Endothelial cell (in vitro differentiated cells): ENCODE measurements at places on chromosomes 3 and 15.

DNA sequence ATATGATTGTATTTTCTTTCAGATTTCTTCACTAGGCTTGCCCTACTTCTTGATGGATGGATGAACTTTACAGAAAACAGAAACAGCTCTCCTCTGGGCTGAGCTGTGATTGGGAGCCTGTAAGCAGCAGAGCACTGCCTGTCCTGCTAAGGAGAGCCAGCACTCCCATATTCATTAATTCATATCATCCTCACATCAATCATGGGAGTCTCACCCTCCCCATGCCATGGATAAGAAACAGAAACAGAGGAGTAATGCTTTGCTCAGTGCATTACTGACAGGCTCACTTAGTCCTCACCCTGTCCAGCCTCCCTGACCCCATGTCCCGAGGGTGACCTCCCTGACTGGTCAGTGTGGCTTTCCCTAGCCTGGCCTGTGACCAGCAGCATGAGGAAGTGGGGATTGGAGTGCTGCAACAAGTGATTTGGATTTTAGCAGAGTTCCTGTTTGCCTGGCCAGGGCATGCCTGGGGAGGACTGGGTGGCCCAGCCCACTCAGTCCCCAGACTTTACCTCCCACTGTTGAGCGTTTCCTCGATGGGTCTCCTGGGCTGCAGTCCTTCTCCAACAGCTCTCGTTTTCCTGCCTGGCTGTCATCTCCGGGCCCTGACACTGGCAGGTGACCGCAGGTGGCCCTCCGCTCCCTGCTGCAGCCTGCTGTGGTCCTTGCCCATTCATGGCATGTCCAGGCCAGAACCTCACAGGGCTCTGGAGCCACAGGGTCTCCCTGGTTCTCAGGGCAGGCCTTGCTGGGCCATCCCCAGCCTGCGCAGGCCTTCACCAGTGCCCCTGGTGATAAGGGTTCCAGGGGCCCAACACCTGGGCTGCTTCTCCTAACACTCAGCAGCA is 1.3 kb upstream of the TMIE start:
- no peak for DNase-seq

DNA sequence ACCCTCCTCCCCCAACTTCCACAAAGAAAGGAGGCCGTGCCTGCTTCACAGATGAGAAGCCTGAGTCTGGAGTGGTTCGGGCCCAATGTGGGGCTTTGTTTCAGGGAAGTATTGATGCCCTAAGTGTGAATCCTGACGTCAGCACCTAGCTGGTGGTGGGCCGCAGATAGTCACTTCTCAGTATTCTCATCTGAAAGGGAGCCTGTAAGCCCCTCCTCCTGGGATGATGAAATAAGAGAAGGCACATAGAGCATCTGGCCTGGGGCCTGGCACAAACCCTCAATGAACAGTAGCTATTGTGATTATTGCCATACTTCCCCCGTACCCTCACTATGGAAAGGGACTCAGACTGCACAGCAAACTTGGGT is 24.8 kb downstream of the LINGO1 start:
- DNase-seq: no peak

DNA sequence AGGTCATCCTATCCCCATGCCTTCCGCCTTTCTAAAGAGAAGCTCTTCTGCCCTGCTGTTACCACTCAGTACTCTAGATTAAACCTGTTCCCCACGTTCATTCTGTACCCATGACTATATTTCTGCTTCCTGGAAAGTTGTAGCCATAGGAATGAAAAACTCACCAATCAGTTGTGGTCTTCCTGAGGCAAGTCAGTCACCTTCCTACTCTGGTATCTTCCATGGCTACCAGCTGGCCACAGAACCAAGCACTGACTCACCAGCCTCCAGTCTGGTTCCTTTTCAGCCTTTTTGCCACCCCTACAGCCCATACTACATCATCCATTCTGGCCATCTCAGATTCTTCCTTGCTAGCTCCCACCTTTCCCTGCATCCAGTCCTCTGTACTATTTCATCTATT is 46.4 kb downstream of the TMEM44 start:
- DNase-seq: no peak

DNA sequence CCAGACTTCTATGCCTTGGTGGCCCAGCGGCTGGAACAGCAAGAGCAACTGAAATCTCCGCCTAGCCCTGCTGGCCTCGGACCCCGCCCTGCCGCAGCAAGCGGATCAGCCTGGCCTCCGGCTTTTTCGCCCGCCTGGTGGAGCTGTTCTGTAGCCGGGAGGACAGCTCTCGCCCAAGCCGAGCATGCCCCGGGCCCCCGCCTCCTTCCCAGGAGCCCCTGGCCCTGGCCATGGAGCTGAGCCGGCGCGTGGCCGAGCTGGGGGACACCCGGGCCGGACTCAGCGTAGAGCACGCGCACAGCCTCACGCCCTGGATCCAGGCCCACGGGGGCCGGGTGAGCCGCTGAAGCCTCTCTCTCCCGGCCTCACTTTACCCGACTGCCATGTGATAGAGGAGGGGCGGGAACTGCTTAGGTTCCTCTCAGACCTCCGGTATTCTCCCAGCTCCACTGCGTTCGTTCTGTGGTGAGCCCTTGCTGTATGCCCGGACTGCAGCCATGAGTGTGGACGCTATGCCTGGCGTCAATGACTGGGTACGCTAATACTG is 24.1 kb upstream of the MRPL3 start:
- peak; percentile 26 for DNase-seq

GRCh38 chr3:110733045-110733444 is 338.6 kb upstream of the NECTIN3 start:
- no peak for DNase-seq

GRCh38 chr3:114449271-114450007 is 155.6 kb downstream of the TIGIT start:
- DNase-seq: no peak

GRCh38 chr15:71632576-71633195 is 177.7 kb upstream of the NR2E3 start:
- DNase-seq: no peak

DNA sequence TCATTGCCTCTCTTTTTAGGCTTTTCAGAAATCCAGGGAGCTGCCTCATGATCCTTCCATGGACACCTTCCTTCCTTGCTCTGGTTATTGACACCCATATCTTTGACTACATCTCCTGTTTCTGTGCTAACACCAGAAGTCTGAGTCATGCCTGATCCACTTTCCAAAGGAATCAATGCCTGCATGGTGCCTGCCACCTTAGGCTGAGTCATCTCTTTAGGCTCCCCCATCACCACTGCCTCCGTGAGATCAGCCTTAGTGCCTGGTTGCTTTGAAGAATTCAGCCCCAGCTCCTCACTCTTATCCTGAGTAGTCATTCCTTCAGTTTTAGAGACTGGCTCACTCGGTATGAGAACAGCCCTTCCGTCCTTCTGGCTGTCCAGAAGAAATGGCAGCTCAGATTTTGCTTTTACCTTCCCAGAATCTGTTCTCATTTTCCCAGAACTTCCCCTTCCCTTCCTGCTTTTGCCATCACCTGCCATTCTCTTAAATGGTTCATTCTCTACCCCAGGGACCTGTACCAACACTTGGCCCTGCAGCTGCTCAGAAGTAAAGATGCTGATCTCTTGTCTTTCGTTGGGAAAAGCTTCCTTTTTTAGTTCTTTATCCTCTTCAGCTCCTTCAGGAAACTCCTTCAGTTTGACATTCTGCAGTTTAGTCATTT is 105.3 kb downstream of the MAP4 start:
- no peak for DNase-seq

DNA sequence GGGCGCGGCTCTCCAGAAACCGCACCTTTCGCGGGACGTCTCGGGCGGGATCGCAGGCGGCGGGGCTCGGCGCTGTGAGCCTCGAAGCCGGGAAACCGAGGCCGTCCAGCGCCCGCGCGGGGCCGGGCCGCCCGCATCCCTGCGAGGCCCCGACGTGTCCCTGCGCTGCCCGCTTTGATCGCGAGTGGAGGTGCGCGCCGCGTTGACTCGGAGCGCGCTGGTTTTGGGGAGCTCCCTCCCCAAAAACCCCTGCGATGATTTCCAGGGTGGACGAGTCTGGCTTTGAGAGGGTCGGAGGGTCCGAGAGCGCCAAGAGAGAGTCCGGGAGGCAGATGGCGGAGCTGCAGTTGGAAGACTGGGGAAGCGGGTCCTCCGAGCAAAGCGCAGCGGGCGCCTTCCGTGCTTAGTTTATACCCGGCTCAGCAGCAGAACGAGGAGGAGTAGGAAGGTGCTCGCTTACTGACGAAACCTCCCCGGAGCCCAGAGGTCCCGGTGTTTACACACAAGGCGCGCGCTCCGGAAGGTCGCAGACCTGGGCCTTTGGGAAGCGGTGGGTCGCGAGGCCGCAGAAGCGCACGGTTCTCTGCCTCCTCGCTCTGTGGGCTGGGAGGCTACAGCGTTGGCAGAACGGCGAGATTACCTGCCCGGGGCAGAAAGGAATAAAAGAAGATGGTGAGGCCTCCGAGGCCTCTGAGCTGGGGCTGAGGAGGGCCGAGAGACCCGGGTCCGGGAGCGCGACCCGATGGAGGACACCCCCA is 687 bp downstream of the ALDH1A3 start:
- peak; percentile 30 for DNase-seq

- no peak for DNase-seq
Observed at GRCh38 chr3:125611908-125612307, 16.6 kb upstream of the OSBPL11 start.

DNA sequence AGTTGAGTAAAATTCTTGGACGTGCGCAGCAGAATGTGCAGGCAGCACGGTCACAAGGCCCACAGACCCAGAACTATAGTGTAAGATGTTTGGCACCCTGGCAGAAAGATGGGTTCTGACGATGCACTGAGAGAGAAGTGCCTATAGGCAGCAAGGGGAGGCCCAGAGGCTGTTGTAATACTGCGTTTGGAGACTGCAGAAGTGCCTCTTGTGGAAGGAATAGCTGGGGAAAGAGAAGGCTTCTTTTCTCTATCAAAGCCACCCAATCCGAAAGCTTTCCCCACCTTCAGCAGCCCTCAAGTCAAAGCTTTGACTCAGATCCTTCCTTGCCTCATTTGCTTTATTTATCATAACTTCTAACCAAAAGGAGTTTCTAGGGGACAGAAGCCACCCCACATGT is 5.2 kb upstream of the SIN3A start:
- no peak for DNase-seq

DNA sequence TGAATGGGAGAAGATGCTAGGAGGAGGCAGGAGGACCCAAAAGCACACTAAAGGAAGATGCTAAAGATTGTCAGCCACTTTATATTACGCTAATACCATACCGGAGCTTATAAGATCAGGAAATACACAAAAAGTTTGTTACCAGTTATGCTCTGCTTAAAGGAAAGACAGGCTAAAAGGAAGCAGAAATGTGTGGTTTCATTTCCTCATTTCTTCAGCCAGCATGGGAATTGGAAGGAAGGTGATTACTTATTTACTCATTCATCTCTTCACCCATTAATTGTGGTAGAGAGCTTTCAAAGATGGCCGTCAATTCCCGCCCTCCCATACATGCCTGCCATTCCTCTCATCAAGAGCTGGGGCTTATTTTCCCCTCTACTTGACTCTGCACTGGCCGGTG is 26.7 kb upstream of the TMEM158 start:
- no peak for DNase-seq

DNA sequence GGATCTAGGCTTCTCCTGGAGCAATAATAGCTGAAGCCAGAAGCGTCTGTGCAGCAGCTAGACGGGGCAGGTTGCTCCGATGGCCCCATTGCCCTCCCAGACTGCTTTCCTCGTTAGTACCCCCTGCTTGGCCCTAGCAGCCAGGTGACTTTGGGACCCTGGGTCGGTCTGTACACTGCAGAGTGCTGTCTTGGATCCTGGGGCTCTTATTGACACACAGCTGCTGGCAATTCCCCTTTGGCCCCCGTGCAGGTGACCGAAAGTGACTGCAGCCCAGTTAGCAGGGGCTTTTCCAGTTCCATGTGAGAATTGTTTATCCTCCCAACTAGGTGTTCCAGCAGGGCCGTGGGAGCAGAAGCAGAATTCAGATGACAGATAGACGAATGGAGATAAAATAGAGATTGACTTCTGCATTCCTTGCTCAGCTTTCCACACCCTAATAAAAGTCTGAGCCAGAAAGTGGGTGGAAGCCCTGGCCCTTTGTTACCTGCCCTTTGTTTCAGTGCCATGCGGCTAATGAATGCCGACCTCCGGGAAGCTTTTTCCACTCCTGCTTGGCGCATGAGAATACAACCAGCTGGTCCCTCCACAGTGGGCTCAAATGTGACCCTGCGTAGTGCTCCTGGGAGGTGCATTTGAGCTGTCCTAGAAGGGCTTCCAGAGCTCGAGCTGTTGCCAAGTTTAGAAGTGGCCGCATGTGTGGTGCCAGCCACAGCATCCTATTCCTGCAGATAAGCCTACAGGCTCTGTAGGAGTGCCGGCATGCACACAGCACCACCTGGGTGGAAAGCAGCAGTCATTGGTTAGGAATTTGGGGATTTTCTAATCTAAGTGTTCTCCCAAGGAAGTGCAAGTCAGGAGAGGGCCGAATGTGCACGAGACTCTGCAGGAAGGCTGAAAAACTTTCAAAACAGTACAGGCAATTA is 94.4 kb downstream of the SLCO3A1 start:
- DNase-seq: no peak

GRCh38 chr15:87744815-87745214 is 511.7 kb downstream of the NTRK3 start:
- no peak for DNase-seq

DNA sequence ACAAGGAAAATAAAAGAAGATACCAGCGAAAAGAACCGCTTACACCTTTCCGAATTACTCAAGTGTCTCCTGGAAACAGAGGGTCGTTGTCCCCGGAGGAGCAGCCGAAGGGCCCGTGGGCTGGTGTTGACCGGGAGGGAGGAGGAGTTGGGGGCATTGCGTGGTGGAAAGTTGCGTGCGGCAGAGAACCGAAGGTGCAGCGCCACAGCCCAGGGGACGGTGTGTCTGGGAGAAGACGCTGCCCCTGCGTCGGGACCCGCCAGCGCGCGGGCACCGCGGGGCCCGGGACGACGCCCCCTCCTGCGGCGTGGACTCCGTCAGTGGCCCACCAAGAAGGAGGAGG is 325 bp downstream of the ALCAM start:
- peak; percentile 36 for DNase-seq

GRCh38 chr3:112199622-112200316 is 66.7 kb upstream of the GCSAM start:
- DNase-seq: no peak

DNA sequence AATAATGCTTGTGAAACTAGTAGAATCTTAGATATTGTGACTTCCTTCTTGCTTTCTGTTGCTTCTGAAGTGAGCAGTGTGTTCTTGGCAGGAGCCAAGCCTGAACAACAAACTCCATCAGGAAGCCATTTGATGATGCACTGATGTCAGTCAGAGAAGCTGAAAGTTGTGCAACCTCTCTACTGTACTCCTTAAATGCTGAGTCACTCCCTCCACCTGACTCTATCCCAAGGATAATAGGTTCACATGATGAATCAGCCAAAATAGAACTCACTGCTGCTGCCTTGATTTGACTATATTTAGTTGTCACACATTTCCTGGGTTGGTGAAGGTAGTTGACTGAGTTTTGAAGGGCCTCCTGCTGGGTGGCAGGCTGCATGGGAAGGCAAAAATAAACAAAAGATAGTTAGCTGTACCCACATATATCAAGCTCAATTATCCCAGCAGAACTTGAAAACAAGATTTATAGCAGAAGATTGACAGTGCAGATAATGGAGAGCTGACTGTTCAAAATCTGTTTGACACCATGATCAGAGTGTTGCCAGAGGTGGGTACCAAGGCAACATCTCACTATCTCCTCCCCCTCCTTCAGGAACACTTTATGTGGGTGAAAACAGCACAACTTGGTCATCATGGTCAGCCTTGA is 328.4 kb upstream of the DPH6 start:
- no peak for DNase-seq

GRCh38 chr3:50202353-50203112 is 2.5 kb upstream of the SLC38A3 start:
- no peak for DNase-seq

GRCh38 chr3:127698691-127699415 is 26.1 kb downstream of the ABTB1 start:
- DNase-seq: no peak

GRCh38 chr15:100229181-100230163 is 112.3 kb downstream of the ADAMTS17 start:
- no peak for DNase-seq
